ENCODE measurements at places on chromosomes 4 and X.

GRCh38 chrX:135388841-135389240, 32.9 kb upstream of the SMIM10L2A start:
- no peak for DNase-seq

DNA sequence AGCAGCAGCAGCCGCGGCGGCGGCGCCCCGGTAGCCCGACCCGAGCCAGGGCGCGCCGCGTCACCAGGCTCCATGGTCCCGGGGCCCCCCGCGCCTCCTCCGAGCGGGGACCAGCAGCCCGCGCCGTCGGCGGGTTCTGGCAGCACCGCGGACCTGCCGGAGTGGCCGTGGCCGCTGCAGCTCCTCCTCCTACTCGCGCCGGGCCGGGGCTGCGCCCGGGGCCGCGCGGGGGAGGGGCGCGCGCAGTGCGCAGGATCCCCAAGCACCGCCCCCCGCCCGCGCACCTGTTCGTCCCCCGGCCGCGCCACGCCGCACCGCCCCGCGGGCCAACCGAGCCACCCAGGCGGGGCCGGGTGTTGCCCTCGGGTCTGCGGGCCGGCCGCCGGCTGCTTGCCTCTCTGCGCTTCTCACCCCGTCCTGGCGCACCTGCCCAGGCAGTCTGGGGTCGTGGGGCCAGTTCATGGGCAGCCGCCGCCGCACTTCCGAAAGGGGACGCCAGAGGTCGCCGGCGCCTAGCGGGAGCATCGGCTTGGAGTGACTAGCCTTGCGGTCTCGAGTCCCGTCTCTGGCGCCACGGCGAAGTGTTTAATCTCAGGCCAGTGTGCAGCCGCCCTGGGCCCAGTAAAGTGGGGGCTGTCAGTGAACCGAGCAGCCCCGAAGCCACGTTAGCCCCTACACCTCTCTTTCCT, at the start of gene SLC9A7:
TSS of gene SLC9A7 (minus strand) at position 163 of the 689 bp plus-strand sequence. CDS start at position 74, 89 bp downstream.
- peak; percentile 61 for DNase-seq

- no peak for DNase-seq
Measured at GRCh38 chrX:120824021-120824420, 51.6 kb downstream of the CT47B1 start.

- no peak for DNase-seq
Measured at GRCh38 chr4:37767546-37767945, 58.9 kb upstream of the PGM2 start.

GRCh38 chr4:170374770-170375169, 285.0 kb upstream of the AADAT start:
- DNase-seq, result no peak
